ENCODE measurements at places on chromosomes 3 and 15. TPM values are rescaled to one million over a fixed set of nuclear protein-coding genes. Genes with fewer than 3 reads are reported as not detected.
A peak's percentile ranks its signal among the peaks of the same experiment; 100 is the strongest.

Gene FRG2C
- not detected for polyA plus RNA-seq

Gene GOLGA8M
- polyA plus RNA-seq = 0.18 TPM

Gene ATR
- polyA plus RNA-seq = 11.7 TPM

Gene CHST14
- 7.7 TPM for polyA plus RNA-seq

Gene CEMIP
- polyA plus RNA-seq = 0.18 TPM

- no peak for DNase-seq
Observed at GRCh38 chr3:129868912-129869311, 24.6 kb downstream of the TMCC1 start.

DNA sequence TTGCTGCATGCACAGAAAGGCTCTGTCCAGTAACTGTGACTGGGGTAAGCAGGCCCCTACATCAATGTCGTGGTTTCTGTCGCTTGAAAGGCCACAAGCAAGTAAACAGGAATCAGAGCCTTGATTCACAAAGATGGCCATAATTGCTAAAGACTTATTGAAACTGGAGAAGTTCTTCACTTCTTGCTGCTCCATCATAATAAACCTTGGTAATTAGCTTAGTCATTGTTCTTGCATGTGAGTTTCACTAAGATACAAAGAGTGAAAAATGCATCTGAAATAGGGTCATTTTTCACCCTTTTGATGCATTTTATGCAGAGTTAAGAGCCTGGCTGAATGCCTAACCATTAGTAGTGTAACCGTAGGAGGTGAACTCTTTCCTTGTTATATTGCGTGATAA is 3.2 kb downstream of the SEMA6D start:
- DNase-seq = no peak

DNA sequence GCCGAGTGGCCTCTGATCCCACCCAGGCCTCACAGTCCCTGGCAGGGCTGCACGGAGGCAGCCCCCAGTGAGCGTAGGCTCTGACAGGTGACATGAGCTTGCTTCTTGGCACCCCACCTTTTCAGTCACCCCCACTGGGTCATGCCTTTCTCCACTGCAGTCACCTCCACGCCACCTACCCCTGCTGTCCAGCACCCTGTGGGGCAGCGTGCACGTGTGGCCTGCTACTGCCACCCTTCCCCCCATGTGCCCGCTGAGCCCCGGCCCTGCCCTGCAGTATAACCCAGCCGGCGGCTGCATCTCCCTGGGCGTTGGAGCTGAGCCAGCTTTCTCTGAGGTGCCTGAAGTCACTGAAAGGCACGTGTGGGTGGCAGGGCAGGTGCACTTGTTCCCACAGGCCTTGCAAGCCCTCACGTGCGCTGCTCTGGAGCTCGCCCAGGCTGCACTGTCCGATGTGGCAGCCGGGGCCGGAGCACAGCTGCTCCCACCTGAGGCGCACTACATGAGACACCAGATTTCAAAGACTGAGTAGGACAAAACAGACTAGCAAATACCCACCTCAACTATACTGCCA is 65.6 kb downstream of the NIPA2 start:
- no peak for DNase-seq

DNA sequence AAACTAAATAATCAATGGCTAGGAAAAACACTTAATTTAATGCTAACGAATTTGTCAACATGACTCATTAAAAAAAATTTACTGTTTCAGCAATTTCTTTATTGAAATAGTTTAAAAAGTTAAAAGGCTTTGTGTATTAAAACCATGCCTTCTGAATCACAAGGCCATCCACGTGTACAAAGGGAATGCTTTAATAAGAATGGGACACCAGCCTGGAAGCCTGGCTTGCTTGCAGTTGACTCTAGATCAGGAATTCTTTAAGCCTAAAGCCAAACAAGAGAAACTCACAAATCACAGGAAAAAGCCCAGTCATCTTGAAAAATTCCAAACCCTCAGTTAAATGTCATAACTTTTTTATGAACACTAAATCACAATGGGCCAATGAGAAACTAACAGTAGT is 137.6 kb downstream of the PEAK1 start:
- DNase-seq = no peak

DNA sequence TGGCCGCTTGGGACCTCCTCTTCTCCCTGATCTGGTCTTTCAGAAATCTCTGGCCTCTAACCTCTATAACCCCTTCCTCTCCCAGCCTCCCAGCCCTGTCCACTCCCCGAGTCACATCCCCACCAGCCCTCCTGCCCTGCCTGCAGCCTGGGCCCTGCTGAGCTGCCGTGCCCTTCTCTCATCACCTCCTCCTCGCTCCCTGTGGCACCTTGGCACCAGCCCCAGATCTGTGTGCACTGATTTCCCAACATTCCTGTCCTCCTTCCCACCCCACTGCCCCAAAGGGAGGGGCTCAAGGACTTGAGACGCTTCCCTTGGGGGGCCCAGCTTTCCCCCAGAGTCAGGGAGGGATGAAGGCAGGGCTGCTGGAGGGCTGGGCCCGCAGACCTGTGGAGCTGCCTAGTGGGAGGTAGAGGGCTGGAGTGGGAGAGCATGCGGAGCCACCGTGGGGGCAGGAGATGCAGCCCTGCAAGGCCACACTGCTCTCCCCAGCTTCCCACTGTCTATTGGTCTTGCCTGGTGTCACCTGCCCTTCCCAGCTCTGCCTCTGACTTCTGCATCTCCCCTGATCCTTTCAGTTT is 42.7 kb downstream of the EXOG start:
- no peak for DNase-seq

GRCh38 chr3:131216330-131216729 is 165.2 kb upstream of the NUDT16 start:
- DNase-seq = no peak

- DNase-seq = no peak
Observed at GRCh38 chr15:73464602-73465001, 21.6 kb downstream of the REC114 start.

DNA sequence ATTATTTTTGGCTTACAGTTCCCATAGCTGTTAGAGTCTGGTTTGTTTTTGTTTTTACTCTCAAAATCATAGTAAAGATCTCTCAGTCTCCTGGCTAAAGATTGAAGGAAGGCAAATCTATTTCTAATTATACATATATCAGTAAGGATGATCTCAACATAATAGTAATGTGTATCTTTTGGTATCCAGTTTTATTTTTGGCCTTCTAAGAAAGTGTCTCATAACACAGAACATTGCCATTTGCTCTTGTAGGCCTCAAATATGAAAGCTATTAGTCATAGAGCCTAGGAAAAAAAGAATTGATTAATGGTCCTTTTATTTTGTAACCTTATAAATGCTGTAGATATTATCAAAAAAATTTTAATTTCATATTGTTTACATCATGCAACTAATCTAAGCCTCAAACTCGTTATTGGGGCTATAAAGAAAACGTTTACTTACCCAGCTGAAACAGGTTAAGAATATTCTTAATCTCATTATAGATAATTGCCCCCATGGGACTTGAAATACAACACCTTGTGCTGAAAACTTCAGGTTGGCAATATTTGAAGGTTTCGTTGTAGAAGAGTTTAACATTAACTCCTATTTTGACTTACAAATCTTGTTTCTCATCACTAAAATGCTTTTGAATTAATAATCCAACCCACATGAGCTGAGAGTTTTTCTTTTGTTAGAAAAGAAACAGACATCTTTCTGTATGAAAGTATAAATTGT is 16.7 kb downstream of the FBXO45 start:
- no peak for DNase-seq

- DNase-seq = no peak
Observed at GRCh38 chr15:62818691-62819090, 223.9 kb upstream of the TPM1 start.

DNA sequence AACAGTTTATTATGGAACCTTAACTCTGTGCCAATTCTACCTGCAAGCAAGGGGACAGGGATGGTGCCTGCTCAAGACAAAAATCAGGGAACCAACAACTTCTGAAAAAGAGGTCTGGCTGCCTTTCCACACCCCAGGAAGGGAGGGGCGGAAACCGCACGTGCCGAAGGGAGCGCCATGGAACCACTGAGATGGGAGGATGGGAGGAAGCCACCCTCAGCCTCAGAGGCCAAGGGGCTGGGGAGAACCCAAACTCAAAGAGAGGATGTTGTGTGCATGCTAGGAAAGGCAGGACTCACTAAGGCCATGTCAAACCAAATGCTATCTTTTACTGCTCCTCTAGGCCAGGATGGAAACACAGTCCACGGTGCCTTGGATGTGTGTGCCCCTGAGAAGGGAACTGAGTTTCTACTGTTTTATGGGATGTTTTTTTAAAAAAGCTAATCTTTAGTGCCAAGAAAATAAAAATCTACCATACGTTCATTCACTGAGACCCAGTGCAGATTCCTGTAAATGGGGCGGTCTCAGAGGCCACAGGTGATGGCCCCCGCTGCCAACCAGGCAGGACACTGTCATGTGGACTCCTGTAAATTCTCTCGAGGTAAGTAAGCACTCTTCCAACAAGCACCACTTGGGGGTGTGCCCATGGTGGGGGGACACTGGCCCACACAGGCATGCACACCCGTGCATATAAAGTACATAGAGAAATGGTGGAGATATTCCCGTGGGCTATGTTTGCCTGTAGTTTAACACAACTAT is 20.5 kb downstream of the SRPRB start:
- no peak for DNase-seq

DNA sequence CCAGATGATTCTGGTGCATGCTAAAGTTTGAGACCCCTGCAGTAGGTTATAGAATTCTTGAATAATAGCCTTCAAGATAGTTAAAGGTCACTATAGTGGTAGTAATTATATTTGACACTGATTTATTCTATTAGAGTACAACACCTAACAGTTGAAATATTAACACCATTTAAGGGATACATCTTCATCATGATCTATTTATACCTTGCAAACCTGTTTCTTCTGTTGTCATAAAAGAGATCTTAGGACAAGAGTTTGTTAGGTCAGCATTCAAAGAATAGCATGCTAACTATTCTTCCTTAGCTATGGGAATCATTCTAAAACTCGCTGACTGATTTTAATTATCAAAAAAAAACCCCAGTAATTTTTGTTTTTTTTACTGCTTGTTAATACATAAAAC is 46.5 kb downstream of the TSC22D2 start:
- DNase-seq = no peak

- no peak for DNase-seq
Observed at GRCh38 chr3:192953926-192954325, 36.3 kb upstream of the MB21D2 start.

DNA sequence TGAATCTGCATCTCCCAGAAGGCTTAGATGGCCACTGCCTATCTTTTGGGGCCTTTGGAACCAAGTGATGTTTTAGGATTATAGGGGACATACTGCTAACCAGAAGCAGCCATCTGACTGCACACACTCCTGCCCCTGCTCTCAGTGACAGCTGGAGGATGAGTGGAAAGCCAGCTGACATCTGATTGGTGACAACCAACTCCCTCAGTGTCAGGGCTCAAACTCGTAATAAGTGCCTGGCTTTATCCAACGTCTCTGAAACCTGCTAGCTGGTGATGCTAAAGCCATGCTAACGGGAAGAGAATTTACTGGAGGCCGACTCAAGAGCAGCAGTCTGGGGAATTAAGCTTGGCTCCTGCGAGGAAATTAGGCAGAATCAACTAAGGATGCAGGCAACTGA is 35.1 kb downstream of the KY start:
- no peak for DNase-seq

- DNase-seq = peak; percentile 39
Observed at GRCh38 chr3:100089812-100090668, 24.3 kb downstream of the FILIP1L start.

DNA sequence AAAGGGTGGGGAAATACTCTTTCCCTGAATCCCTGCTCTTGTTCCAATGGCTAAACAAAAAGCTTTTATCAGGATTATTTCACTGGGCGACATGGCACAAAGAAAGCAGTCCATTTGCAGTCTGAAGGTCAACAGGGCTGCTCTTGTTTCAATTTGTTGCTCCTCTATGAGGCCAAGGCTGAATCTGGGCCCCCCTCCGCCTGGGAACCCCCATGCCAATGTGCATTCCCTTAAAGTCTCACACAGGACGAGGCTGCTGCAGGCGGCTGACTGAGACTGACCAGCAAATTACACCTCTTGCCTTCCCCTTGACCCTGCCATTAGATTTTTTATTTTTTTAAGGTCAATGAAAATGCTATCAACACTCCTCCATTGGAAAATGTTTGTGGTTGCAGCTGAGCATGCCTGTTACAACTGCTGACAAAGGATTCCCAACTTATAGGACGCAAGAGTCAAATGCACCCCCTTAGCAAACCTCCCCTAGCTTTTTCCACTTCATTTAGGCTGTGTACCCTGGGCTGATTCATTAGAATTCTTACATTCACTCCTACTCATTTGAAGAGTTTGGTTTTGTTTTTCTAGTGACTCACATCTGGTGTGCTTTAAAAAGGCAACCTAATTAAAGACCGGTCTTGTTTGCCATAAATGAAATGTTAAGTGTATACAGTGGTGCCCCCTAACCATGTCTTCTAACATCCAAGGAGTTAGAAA is 60.8 kb upstream of the ARHGEF3 start:
- DNase-seq = peak; percentile 79

GRCh38 chr3:53812434-53812833 is 33.8 kb downstream of the CHDH start:
- DNase-seq = no peak

DNA sequence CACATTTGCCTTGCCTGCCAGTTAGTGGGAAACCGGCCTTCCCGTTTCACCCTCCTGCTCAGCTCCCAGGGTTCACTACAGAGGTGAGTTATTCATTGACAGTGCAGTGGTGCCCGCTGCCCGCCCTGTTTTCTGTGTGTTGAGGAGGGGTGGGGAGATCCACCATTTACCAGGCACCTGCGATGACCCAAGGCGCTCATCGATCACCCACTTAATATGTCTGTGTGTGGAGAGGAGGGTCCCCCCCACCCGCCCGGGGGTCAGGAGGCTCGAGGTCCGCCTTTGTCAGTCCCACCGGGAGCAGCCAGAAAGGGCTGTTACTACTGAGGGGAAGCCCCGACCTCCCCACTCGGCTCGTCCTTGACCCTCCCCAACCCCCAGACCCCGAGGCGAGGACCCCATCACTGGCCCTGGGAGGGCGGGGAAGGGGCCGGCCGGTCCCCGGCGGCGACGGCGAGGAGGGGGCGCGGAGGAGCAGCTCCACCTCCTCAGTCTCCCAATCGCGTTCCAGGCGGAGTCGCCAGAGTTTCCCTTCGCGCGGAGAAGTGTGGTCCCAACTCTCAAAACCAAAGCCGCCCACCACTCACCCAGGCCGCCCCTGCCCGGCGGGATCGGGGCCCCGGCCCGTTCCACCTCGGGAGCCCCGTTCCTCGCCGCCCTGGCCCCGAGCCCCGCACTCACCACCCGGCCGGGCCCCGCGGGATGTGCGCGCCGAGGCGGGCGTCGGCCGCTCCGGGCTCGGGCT is 1.1 kb downstream of the PLXNB1 start:
- DNase-seq = no peak

All from mammary epithelial cell (primary cell).